ENCODE measurements at places on chromosomes 11 and 22.

- no peak for DNase-seq
Observed at GRCh38 chr11:686451-687243, 8.4 kb downstream of the DEAF1 start.

DNA sequence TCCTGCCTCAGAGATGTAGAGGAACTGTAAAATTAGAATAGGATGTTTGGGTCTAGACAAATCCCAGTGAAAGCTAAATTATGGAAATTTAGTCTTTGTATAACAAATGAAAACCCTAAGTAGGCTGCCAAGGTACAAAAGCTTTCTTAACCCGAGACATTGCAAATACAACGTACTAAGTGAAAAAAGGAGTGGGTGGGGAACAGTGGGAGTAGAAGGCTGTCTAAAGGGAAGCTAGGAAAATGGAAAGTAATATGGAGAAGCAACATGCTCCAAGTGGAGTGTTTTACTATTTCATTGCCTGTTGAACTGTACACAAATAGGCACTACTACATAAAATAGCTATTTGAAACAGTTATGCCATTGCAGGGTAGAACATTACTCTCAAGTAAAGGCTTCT lies 6.8 kb upstream of the LIN7C start:
- DNase-seq: no peak

DNA sequence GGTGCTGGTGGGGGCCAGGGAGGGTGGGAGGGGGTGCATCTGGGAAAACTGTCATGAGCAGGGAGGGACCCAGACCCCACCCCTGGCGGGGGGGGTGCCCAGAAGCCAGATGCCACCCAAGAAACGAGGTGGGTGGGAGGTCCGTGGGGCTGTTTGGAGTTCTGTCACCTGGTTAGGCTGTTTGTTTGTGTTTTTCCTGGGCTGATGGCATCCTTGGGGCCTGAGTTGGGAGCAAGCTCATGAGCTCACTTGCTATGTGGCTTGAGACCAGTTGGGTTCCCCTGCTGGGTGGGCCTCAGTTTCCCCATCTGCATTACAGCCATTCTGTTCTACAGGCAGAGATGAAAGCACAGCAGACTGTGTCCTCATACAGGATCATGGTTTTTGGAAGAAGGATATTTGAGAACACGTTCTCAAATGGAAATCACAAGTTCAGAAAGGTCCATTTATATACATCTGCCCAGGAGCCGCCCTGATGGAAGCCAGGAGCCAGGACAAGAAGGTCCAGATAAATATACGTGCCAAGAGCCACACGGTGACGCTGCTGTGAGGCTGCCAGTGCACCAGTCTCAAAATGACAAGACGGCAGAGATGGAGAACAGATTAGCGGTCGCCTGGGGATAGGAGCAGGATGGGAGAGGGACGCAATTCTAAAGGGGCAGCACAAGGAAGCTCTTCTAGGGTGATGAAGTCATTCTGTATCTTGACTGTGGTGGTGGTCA lies 312.9 kb downstream of the MN1 start:
- DNase-seq: no peak

DNA sequence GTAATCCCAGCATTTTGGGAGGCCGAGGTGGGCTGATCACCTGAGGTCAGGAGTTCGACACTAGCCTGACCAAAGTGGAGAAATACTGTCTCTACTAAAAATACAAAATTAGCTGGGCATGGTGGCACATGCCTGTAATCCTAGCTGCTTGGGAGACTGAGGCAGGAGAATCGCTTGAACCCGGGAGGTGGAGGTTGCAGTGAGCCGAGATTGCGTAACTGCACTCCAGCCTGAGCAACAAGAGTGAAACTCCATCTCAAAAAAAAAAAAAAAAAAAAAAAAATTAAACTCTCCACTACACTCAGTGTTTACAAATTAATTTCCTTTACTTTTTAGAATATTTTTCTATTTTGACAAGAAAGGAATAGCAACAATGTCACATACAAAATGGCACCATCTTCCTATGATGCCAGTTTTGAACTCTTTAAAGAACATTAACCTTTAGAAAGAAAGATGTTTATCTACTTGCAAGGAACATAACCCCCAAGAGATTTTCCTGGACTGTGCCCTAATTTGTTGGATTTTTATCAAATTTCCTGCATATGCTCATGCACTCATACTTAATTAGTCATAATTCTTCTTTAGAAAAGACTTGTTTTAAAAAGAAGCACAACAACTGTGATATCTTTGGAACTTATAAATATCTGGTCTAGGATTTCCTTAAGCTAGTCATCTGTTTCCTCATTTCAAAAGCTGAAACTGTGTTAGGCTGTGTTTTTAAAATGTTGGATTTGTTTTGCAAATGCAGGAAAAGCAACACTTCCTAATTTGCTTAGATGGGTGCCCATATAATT lies 22.6 kb upstream of the HIPK3 start:
- DNase-seq: no peak

- no peak for DNase-seq
Observed at GRCh38 chr22:31603574-31603973, 58.4 kb downstream of the PISD start.

DNA sequence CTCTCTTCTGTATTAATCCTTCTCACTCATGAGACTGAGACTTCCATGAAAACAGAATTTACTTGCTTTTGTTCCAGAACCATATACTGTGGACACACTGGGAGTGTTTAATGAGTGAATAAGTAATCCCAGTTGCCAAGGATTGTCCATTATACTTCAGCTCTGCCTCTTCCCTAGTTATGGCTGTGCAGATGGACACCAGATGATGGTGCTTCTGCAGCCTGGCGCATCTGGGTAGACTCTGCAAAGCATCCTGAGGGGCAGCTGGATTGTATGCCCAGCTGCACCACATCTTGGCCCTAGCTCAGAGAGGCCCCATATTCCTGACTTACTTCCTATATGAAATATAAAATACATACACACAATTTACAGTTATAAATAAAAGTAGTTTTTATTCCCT lies 43.5 kb downstream of the DBX1 start:
- no peak for DNase-seq

DNA sequence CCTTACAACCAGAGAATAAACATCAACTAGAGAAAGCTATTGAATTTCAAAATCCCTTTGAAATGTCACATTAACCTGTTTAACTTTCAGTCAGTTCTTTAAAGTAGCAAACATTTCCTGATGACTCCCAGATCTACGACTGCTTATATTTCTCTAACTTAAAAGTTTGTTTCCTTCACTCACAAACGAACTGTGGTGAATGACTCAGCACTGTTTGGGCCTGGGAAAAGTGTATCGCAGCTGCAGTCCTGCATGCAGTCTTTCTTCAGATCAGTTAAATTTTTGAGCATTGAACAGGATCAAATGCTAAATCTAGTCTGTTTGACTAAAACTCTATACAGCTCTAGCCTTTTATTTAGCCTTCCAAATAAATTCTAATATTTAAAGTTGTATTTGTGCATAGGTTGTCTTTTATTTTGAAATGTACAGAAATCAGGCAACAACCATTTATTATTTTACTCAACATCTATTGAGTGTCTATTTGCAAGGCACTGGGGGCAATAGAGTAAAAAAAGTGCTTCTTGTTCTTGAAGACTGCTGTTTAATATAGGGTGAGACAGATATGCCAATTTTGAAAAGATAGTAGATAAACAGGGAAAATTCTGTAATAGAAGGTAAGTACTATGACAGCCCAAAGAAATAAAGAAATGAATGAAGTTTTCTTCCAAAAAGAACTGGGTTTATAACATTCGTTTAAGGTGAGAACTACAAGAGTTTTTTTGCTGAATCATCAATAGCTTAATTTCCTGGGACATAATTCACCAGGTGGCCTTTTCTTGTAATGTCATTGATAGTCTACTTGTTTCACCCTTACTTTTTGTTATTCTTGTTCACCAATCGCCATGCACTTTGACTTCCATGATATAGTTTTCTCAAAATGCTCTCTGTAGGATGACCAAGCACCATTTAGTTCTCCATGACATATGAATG lies 235.4 kb downstream of the METTL15 start:
- DNase-seq: no peak

Data from NCI-H1417 treated with DMSO at 0.1 percent for 48 hours (cell line).